ENCODE measurements at places on chromosomes 6 and 20.

- no peak for DNase-seq
Observed at GRCh38 chr6:35396991-35397390, 54.6 kb downstream of the PPARD start.

GRCh38 chr20:51931371-51931781 lies 129.1 kb upstream of the SALL4 start:
- no peak for DNase-seq

DNA sequence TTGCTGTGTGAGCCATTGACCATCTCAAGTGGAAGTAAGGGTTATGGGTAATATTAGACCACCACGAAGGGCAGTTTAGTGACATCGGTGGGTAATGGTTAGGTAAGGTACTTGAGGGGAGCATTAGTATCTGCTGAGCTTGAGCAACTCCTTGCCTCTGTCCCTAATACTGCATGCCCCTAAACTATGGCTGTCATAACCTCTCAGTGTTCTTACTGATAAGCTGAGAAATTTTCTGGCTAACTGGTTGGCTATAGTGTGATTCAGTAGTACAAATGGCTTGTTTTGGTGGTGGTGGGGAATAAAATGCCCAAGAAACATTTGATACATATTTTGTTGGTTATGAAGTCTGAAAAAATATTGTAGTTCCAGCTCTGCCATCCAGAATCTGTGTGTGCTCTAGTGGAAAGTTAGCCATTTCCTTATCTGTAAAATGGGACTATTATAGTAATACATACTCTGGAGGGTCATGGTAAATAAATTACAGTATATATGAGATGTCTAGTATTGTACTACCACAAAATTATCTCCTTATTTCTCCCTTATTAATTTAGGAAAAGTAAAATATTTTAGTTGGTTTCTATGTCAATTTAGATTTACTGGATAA lies 113.1 kb downstream of the NCOA3 start:
- no peak for DNase-seq

GRCh38 chr6:156731396-156731795 lies 45.8 kb upstream of the ARID1B start:
- no peak for DNase-seq

DNA sequence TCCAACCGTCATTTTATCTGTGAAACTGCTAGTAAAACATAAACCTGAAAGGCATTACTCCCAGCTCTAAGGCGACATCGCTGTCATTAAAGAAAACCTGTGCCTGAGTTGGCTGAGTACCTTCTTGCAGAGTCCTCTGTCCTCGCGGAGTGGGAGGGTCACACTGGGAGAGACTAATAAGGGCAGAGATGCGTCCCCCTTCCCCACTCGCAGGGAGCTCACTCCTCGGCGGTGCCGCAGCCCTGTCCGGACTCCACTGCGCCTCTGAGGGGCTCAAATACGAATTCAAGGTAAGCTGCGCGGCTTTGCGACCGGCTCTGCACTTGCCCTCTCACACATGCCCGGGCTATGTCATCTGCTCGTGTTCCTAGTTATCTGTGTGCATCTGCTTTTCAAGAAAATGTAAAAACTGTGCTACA lies at the start of gene COL19A1:
Gene COL19A1, plus strand, starts transcription at position 206 of the 419 bp plus-strand sequence. CDS start 13,012 bp downstream, outside the sequence.
- no peak for DNase-seq

DNA sequence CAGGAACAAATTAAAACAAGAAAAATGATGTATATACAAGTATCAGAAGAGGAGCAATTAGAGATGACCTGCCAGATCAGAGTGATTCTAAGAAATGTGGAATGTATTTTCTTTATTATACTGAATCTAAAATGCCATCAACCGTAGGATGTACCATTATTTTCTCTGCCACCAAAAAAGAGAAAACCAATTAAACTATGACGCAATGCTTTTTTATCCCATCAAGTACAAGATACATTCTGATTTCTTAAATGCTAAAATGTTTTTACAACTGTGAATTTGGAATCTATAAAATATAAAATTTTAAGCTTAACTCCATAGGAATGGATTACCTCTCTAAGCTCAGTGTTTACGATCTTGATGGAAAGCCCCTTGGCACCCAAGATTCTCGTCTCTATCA lies 85.9 kb downstream of the PHACTR1 start:
- DNase-seq = no peak

- DNase-seq = no peak
Observed at GRCh38 chr6:97863697-97864096, 580.7 kb upstream of the MMS22L start.

DNA sequence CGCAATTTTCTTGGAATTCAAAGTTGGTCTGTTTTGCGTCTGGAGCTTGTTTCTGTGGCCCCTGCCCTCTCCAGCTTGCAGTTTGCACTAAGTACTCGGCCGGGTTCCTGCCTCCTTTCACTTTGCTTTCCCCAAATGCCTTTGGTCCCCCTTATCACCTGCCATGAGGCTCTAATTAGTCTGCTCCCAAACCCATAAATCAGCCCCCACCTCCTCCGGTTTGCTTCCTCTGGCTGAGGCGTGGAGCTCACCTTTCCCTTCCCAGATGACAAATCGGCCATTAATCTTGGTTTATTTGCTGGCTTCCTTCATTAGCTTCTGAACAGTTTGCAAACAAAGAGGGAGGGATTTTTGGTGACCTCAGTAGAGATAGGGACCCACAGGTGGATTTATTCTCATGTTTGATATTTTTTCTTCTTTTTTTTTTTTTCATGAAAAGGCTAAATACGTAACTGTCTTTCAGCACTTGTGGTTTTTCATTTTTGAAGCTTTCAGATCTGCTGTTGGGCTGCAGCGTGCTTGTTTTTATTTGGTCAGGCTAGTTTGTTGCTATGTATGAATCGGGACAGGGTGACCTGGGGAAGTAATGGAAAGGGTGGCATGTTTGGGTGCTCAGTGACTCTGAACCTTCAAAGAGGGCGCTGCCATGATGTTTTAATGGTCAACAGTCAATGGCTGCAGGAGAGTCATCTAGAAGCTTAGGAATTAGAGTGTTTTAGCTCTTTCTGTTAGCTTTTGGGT lies 121.7 kb upstream of the JAG1 start:
- no peak for DNase-seq

DNA sequence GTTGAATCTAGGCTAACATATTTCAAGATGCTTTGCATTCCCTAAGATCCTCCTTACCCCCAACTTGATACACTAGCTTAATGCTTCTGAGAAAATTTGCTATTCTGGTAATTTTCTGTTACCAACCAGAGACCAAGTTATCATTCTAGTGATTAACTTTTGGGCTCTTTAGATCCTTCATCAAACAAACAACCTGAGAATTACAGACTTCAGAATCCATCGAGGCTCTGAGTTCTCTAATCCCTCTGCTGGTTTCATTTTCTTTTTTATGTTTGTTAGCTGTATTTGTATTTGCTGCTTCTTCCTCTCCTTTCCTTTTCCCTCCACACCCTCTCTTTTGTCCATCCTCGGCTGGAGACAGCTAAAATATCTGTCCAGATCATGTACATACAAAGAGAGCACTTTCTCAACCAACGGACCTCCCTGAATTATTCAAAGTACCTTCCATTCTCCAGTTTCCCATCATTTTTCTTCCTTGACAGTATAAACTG lies 98.7 kb upstream of the RIPOR2 start:
- no peak for DNase-seq

DNA sequence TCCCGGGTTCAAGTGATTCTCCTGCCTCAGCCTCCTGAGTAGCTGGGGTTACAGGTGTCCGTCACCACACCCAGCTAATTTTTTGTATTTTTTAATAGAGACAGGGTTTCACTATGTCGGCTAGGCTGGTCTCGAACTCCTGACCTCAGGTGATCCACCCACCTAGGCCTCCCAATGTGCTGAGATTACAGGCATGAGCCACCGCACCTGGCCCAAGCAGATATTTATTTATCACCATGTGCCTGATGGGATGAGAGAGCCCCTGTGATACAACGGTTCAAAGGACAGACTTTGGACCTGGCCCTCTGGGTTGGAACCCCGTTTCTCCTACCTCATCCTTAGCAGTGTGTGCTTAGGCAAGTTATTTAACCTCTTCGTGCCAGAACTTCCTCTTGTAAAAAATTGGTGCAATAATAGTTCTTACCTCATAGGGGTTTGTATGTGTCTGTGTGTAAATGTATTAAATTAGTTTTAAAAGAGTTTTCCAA lies 19.2 kb upstream of the STK38 start:
- no peak for DNase-seq

- no peak for DNase-seq
Observed at GRCh38 chr6:31285982-31286381, 14.1 kb upstream of the HLA-C start.

- no peak for DNase-seq
Observed at GRCh38 chr6:2870046-2870636, 28.5 kb upstream of the SERPINB1 start.

DNA sequence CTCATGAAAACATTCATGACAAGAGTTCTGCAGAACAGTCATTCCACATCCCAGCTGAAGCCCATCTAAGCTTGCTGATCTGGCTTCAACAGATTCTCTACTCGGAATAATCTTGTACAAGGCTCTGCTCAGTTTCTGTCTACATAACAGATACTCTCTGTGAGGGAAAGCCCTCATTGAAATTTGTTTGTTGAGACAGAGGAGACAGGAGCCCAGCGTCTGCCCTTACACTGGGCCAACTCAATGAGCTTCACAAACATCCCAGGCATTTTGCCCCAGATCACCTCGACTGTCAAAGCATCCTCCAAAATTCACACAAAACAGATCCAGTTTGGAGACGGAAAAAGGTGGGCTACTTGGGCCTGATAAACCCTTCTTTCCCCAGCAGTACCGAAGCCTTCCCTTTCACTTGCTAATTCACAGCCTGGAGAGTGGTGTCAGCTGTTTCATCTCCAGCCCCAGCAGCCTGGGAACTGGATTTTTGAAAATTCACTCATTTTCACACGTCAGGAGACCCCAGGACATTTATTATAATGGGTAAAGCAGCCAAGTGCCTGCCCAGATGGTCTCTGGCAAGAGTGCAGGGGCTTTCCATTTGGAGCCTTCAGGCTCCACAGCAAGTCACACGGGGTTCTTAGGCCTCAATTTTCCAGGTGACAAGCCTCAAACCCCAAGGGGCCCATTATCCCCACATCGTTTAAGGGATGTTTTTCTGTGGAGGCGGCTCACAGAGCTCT lies 7.3 kb downstream of the CCDC167 start:
- DNase-seq = no peak

- no peak for DNase-seq
Observed at GRCh38 chr20:62700261-62700930, 8.2 kb upstream of the NTSR1 start.

DNA sequence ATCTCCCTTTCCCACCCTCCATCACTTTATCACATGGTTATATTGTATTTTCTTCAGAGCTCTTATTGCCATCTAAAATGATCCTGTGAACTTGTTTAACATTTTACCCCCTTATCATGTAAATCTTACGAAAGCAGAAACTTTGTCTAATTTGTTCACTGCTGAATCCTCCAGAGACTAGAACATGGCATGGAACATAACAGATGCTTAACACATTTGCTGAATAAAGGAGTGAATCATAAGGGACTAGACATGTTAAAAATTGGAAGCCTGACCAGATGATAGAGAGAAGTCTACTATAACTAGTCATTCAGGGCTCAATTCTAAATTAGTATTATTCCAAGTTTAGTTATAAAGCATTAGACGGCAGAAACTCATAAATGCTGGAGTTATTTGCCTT lies 73.3 kb downstream of the MAN1A1 start:
- no peak for DNase-seq

GRCh38 chr20:57830515-57830895 lies 120.7 kb upstream of the PMEPA1 start:
- DNase-seq = no peak

DNA sequence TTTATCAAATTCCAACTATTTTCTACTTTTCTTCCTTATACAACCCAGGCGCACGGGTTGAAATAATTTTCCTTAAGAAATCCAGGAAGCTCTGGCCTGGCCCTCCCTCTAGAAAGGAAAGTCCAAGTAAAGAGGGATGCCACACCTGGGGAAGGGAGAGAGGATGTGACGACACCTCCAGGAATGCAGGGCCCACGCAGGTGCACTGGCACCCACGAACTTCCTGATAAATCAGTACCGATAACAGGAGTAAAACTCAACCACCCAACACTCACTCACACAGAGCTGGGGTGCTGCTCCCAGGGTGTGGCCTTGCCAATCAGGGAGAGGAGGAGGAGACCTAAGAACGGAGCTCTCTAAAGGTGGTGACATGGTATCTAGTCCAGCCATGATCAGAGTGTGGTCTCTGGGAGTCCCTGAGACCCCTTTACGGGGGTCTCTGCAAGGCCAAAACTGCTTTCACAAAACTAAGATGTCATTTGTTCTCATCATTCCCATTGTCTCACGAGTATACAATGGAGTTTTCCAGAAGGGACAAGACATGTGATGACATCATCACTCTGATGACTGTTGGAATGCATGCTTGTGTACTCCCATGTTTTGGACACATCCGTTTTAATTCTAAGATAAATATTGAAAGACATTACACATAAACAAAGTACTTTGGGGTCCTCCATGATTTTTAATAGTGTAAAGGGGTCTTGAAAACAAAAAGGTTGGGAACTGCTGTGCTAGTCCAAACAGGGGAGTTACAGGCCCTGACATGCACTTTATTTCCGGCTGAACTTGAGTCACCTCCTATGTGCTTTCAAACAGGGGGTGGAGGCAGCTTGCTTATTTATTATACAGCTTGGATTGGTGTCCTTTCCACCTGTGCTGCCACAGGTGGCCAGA lies 2.2 kb upstream of the PARD6B start:
- DNase-seq = no peak

DNA sequence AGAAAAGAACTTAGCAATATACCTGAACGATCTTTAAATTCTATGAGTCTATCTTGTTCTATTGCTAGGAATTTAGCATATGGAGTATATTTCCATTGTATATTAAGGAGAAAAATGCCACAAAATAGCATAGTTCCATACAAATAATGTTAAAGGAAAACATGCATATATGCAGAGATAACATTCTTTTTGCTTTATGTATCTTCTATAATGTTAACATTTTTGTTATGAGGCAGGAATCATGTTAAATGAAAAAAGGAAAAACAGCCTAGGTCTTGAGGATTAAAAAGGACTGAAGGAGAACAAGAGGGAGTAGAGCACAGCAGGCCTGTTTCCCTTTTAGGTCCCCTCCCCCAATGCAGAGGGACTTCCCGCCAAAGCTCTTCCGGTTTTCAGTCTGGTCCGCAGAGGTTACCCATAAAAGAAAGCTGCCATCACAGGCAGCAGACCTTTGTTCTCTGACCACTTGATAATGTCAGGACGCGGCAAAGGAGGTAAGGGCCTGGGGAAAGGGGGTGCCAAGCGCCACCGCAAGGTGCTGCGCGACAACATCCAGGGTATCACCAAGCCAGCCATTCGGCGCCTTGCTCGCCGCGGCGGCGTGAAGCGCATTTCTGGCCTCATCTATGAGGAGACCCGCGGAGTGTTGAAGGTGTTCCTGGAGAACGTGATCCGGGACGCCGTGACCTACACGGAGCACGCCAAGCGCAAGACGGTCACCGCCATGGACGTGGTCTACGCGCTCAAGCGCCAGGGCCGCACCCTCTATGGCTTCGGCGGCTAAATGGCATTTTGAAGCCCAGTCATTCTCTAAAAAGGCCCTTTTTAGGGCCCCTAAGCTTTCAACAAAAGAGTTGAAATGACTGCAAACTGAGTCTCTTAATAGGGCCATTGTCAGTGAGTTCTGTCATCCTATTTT lies 108.4 kb upstream of the PRSS16 start:
- DNase-seq = no peak
